Caudate nucleus (tissue), 63 donors: ENCODE measurements at places on chromosomes 4 and X.

GRCh38 chr4:92339676-92340075, 35.9 kb downstream of the GRID2 start:
- no peak for DNase-seq

DNA sequence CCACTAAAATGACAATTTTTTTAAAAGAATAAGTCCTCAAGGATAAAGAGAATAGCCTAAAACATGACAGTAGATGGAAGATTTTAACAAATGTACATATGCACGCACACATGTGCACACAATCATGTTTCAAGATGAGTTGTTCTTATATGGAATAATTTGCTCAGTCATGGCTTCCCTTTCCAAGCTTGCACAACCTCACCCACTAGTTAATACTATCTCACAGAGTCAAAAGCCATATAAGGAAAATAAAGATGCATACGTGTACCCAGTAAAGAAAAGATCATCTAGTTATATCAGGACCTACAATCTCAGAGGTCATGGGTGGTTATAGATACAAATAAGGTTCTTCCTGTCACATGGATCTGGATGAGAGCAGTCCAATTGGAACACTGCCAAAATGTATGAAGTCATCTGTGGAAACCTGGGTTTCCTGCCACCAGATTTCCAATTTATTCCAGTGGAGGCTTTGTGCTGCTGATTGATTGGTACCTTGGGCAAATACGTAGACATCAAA, 56.1 kb downstream of the FAM13A start:
- DNase-seq = no peak

GRCh38 chrX:133742602-133743305, 242.6 kb downstream of the GPC3 start:
- no peak for DNase-seq

DNA sequence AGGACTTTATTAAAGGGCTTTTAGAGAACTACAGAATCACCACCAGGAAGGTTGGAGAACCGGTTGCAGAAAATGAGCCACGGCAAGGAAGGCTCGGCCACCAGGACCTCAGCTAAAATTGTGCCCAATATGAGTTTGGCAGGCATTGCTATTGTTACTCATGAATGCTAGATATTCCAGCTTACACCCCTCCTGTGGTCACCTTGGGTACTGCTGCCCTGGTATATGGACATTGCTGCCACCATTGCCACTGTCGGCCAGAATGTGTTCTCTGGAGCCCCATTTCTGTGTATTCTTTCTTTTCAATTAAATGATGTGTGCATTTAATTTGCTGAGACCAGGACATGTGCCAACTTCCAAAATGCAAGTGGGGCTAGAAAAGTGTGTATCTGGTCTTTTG, 626.7 kb upstream of the BOD1L1 start:
- DNase-seq = no peak

GRCh38 chr4:5959211-5959982, 58.8 kb downstream of the C4orf50 start:
- no peak for DNase-seq

DNA sequence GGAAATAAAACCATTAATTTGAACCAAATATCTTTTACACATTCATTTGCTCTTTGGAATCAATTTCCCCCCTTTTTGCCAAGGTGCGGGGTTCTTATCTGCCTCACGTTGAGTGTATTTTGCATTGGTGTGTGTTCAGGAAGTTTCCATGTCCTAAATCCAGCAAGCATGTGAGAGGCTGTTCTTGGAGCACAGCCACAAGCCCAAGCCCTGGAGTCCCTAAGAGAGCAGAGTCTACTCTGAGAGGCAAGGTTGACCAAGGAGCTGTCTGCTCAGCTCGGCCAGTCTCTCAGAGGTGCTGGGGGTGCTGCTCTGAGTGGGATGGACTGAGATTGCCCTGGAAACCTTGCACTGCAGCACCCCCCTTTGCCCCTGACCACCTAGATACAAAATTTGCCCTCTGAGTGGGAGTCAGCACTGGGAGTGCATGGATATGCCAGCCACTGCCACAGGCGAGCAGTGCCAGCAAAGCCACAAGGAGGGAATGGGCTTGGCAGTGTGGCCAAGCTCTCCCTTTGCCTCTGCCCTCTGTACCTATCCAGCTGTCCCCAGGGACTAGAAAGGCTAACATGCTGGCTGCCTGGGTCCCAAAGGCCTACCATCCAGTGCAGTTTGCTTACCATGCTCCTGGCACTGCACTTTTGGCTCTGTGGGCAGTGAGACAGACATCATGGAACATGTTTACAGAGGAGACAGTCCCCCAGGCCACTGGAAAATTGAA, 20.5 kb upstream of the FAM193A start:
- no peak for DNase-seq

- DNase-seq = no peak
Observed at GRCh38 chrX:21972721-21973120, 32.2 kb downstream of the SMS start.

GRCh38 chr4:1356181-1356998, 9.4 kb downstream of the UVSSA start:
- DNase-seq = peak; percentile 48

DNA sequence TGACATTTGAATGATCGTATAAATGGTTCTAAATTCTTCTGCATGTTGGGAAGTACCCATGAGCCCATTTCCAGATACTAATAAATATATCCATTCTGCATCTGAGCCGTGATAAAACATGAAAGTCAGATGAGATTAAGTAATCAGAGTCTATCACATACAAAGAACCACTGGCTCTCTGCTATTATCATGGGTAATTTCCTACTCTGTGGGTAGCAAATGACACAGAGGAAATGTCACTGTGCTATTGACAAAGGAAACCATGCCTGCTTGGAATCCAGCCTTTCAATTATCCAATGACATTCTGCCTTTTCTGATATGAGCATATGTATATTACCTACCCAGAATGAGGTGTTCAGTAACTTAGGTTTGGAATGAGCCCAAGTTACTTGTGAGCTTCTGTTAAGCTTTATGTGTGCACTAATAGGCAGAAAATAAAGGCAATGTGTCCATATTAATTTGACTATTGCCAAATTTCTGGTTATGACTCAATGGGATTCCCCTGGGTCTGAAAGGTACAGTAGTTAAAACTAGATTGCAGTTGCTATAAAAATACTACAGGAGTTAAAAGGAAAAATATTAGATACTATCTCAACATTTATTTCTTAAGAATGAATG, 238.7 kb upstream of the KCNIP4 start:
- no peak for DNase-seq

DNA sequence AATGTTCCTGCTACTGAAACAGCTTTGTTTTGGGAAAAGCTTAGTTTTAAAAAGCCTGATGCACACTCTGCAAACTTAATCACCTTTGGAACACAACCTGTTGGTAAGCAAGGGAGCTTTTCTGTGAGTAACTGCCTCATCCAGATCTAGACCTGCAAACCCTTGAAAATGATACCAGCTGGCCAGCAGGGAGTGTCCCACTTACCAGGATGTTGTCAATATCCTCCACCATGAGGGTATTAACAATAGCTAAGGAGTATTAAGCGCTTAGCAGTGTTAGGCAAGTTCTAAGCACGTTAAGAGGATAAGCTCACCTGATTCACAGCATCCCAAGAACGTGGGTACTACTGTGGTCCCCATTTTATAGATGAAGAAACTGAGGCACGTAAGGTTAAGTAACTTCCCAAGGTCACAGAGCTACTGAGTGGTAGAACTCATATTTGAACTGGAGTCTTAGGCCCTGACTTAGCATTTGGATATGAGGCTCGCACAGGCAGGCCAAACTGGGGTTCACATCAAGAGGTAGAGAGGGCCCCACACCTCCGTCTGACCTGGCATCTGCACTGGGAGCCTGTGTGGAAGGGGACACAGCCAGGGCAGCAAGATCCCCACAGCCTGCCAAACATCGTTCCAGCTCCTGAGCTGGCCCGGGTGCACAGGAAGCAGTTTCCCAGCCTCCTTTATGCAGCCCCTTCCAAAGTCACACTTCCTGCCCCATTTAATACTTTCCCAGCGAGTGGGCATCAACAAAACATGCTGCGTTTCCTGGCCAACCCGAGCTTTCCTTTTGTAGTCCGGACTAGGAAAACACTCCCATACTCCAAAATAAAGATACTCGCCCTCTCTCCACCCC, 32.7 kb downstream of the IRF2 start:
- peak; percentile 52 for DNase-seq

GRCh38 chr4:19686456-19686855, 565.2 kb upstream of the SLIT2 start:
- no peak for DNase-seq

GRCh38 chr4:89157488-89158024, 46.2 kb downstream of the TIGD2 start:
- DNase-seq = no peak

GRCh38 chr4:73867783-73868182, 1.4 kb upstream of the CXCL1 start:
- DNase-seq = no peak

- DNase-seq = no peak
Observed at GRCh38 chrX:151763711-151764110, 29.2 kb downstream of the CNGA2 start.

GRCh38 chr4:33296876-33297455, 2576.8 kb downstream of the PCDH7 start:
- no peak for DNase-seq

DNA sequence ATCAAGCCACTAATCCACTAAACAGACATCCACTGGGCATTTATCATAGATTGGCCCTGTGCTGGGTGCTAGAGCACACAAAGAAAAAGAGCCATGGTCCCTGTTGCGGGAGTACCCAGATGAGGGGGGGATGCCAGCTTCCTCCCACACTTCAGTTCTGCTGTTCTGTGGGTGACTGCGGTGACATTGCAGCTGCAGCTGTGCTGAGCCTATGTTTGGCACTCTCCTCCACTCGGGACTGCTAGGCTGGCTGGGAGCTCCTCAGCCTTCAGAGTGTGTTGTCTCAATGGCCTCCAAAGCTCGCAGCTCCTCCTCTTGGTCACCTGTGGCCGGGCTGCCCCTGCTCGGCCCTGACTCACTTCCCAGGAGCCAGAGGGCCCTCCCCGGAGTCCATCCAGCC, 173.2 kb downstream of the CLCN4 start:
- DNase-seq = no peak

- DNase-seq = no peak
Observed at GRCh38 chrX:105488716-105489115, 268.2 kb upstream of the TEX13A start.

GRCh38 chr4:24594887-24595286, 10.5 kb upstream of the DHX15 start:
- no peak for DNase-seq

- DNase-seq = no peak
Observed at GRCh38 chrX:110846071-110846470, 50.5 kb upstream of the CHRDL1 start.

DNA sequence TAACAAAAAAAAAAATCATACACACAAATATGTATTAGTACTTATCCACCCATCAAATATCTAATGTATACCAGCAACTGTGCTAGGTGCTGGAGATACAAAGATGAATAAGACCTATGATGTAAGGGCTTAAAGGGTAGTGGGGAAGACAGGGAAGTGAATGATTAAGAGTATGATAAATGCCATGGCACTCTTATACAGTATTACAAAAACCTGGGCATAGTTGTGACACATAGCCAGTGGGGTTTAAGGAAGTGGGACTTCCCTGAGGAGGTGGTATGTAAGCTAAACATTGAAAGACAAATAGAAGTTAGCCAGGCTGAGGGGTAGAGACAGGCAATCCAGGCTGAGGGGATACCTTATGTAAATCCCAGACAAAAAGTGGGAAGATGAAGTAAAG, 23.5 kb downstream of the CHM start:
- DNase-seq = no peak

GRCh38 chr4:48015678-48016077, 803 bp downstream of the CNGA1 start:
- DNase-seq = no peak

DNA sequence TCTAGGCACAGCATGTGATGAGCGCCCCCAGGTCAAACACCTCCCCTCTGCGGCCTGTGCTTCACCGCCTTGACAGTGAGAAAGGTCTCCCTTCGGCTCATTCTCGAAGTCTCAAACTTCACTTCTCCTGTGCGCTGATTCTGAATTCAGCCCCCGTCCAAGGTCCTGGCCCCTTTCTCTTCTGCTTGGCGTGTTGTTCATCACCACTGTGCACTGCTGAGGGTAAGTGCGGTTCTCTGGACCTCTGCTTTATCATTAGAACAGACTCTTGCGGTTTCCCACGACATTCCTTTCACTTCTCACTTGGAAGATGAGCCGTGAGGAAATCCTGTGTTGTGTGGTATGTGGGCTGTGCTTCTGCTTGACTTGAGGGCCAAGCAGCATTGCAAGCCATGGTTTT, 11.9 kb downstream of the HTT-AS start:
- no peak for DNase-seq

- no peak for DNase-seq
Observed at GRCh38 chr4:155946486-155946885, 7.2 kb downstream of the CTSO start.

DNA sequence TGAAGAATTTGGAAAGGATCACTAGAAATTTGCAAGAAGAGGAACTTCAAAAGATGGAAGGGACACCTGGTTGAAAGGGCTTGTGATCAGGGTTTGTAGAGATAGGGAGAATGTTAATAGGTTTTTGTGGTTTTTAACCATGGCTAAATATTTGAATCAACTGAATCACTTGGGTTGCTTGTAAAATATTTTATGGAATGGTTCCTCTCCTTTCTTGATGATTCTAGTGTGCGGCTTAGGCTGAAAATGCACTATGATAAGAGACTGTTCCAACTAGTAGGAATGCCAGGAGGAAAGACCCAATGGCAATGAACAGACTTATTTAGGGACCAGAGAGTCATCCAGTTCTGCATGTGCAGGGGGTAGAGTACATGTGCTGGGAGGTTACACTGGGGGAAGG, 408.2 kb downstream of the ARHGAP24 start:
- no peak for DNase-seq

DNA sequence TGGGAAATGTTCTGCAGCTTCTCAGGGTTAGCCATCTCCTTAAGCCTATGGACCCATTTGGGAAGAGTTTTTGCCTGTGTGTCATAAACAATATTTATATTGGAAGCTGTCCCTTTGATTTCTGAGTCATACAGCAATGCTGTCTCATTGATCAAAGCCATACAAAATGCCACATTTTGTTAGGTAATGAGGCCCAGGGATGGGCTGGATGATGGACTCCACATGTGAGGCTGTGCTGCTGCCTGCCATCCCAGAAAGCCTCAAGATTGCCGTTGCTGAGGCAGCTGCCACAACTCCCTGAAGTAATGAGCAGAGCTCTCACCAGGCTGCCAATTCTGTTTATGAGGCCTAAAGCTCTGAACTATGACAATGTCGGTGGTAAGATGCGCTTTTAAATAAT, 12.2 kb upstream of the GJB1 start:
- DNase-seq = no peak

- DNase-seq = no peak
Observed at GRCh38 chr4:128354205-128354821, 66.7 kb upstream of the PGRMC2 start.
